Neural progenitor cell (in vitro differentiated cells): ENCODE measurements at places on chromosomes 6 and 20.

DNA sequence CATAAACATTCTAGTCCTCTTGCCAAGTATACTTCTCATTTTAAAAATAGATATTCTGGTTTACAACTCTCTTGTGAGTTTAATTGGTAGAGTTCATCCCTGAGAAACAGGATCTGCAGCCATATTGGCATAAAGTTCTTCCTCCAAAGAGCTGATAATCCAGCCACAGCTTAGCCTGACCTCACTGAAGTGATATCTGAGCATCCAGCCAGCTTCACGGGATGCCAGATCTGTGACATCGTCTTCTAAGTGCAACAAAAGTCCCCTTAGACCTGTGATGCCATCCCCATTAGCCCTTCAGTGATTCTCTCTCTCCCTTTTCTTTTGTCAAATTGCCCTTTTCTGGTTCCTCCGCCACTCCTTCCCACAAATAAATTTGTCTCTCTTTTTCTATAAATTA, 180.6 kb upstream of the STXBP5 start:
- DNase-seq: peak; percentile 6

- no peak for DNase-seq
Measured at GRCh38 chr6:51960419-51960818, 127.0 kb downstream of the PKHD1 start.

DNA sequence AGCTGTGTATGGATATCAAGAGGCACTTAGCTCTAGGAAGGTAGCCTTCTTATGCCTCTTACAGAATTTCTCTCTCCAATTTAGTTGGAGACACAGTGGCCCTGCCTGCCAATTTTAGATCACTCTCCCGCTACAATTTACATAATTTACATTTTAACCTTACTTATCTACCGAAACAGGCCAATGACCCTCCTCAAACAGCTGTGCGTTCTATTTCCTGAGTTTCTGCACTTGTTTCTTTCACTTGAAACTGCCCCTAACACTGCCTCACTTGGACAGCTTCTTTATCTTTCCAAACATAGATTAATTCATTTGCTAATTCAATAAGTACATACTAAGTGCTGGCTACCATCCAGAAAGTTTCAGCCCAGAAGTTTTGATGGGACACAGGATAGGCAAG, 52.9 kb upstream of the HDDC2 start:
- no peak for DNase-seq

- no peak for DNase-seq
Measured at GRCh38 chr6:142803032-142803431, 141.9 kb downstream of the HIVEP2 start.

GRCh38 chr6:168756009-168756634, 315.1 kb downstream of the SMOC2 start:
- peak; percentile 52 for DNase-seq

GRCh38 chr6:133047065-133047665, 194.0 kb upstream of the EYA4 start:
- no peak for DNase-seq

GRCh38 chr20:7199861-7200260, 432.4 kb downstream of the BMP2 start:
- no peak for DNase-seq

- no peak for DNase-seq
Measured at GRCh38 chr20:51427651-51428291, 114.7 kb downstream of the NFATC2 start.

DNA sequence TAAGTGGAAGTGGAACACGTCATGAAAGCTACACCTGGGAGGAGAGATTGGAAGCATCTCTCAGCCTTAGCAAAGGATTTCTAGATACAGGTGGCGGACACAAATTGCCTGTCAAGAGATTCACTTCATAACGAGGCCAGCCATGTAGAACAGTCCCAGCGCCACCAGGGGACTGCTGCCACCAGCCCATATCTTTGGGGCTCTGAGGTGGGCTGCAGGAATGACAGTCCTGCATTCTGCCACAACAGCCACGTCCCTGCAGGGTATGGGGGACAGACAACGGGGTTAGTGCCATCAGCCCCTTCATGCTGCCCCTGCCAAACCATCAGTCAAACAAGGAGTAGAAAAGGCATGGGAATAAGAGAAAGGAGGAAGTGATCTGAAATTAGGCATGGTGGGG, 81.2 kb upstream of the SASH1 start:
- no peak for DNase-seq

- DNase-seq: no peak
Measured at GRCh38 chr20:62539198-62540045, 63.6 kb upstream of the GATA5 start.

GRCh38 chr6:120384671-120385070, 949.6 kb downstream of the TBC1D32 start:
- DNase-seq: no peak

DNA sequence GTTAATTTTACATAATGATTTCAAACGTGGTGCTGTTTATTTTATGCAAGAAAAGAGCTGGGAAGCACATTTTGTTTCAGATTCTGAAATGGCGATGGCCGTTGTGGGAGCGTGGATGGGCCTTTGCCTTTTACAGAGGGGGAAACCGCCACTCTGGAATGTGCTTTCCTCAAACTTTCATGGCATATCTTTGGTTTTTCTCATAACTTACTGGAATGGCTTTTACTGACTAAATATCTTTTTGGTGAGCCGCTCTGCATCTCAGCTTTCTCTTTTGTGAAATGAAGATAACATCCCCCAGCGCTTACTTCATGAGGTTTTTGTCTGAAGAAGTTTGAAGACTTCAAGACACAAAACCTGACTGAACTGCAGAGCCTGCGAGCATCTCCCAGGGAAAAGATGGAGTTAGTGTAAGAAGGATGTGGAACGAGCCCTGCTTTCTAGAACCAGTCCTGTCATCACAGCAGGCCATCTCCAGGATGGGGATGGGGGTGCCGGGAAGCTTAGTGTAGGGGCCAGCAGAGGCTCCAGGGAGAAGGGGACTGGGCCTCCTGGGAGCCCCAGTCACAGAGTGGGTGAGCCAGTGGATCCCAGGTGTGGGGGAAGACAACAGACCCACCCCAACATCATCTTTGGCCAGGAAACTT, 61.8 kb upstream of the TIAM2 start:
- no peak for DNase-seq

DNA sequence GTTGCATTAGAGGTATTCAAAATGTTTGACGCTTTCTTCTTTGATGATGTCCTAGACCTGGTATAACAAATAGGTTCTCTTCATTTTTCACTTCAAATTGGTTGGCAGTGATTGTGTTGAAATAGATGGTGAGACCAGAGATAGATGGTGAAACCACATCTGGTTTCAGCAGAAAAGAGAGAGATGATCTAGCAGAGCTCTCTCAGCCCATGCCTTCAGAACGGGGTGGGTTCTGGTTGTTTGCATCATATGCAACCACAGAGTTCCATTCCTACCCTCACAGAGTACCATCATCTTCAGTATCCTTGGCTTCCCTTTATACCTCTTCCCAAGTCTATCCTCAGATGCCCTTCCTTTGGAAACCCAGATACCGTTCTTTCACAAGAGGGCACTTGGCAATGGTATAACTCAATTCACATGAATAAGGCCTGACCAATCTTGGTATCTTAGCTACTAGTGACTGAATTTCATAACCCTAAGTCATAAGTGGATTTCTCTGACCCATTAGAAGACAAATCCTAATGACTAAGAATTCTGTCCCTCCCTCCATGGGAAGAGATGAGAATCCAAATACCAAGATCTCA, 93.7 kb downstream of the UBE3D start:
- no peak for DNase-seq

GRCh38 chr6:52984247-52984646, 10.8 kb downstream of the GSTA4 start:
- DNase-seq: no peak

DNA sequence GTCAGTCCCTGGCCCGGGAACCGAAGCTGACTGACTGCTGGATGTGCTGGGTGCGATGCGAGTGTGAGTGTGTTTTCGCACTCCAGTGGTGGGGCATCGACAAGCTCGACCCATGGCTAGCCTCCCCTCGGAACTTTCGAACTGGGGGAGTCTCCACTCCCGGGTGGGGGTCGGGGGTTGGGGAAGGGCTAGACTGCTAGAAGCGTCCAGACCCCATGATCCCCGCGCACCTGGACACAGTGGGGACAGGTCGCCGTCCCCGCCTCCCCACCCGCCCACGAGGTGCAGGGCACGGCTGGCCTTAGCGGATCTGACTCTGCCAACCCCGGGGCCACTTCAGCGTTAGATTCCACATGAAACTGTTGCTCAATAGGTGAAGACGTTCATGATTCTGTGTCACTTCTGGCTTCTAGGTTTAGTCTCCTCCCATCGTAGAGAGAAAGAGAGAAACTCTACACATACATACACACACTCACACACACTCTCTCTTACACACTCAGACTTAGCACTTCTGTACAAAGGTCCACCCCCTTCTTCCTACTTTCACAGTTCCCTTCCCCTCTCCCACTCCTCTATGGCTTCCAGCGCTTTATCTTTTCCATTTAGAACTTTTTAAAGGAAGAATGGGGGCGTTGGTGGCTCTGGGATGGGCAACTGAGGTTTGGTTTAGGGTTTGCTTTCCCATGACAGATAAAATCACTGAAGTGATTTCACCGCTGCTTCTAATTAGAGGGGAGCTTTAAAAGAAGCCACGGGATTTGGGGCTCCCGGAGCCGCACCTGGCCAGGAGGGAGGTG, 5.1 kb upstream of the TFAP2A start:
- no peak for DNase-seq

DNA sequence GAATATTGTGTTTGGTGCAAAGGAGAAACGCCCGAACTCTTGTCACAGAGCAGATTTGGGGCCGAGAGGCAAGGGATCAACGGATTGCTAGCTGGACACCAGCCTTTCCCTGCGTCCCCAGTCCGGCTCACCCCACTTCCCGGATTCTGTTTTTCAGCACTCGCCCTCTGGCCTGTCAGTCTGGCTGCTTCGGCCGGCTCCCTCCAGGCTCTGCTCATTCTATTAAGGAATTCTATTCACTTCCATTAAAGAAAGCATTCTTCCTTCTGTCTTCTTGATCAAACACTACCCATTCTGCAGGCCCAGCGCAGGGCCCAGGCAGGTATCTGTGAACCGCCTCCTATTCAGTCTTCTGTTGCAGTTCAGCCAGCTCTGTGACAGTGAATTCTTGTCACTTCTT, 91.7 kb downstream of the RNF182 start:
- DNase-seq: peak; percentile 74

DNA sequence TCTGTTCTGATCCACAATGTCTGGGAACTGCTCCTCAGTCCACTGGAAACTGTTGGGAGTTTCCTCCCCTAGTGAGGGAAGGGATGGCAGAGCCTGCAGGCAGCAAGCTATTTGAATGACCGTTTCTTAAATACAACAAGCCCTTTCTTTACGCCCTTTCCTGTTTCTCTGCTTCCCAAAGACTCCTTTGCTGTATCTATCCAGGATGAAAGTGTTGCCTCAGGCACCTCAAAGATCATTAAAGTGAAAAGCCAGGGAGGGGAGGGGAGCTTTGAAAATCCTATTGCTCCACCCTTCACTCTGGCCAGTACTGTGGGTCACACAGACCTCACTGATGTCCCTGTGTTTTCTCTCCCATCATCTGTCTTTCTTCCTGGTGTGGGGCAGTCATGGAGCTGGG, 213.1 kb downstream of the RNF144B start:
- no peak for DNase-seq

- DNase-seq: no peak
Measured at GRCh38 chr6:17096652-17097051, 5.2 kb upstream of the STMND1 start.

GRCh38 chr20:57480444-57481160, 44.3 kb downstream of the CTCFL start:
- DNase-seq: no peak

DNA sequence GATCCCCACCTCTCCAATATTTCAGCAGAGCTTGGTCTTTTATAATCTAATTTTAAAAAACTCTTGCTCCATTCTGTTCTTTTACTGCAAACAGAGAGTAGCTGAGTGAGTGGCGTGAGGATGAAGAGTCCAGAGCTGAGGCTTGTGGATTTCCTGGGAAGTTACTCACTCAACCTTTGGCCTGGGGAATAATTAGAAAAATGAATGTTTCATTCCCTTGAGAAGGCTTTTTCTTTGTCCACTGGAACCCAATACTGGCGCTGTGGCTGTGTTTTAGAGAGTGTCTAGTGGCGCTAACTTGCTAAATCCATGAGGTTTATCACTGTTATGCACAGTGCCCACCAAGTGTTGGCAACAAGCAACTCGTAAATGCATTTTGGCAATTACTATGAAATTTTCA, 251.5 kb downstream of the HIVEP2 start:
- no peak for DNase-seq

GRCh38 chr6:30060606-30061091, 416 bp upstream of the POLR1H start:
- DNase-seq: peak; percentile 64

GRCh38 chr6:117396228-117396627, 29.5 kb downstream of the ROS1 start:
- no peak for DNase-seq

- DNase-seq: no peak
Measured at GRCh38 chr6:139944131-139944530, 569.7 kb upstream of the CITED2 start.

DNA sequence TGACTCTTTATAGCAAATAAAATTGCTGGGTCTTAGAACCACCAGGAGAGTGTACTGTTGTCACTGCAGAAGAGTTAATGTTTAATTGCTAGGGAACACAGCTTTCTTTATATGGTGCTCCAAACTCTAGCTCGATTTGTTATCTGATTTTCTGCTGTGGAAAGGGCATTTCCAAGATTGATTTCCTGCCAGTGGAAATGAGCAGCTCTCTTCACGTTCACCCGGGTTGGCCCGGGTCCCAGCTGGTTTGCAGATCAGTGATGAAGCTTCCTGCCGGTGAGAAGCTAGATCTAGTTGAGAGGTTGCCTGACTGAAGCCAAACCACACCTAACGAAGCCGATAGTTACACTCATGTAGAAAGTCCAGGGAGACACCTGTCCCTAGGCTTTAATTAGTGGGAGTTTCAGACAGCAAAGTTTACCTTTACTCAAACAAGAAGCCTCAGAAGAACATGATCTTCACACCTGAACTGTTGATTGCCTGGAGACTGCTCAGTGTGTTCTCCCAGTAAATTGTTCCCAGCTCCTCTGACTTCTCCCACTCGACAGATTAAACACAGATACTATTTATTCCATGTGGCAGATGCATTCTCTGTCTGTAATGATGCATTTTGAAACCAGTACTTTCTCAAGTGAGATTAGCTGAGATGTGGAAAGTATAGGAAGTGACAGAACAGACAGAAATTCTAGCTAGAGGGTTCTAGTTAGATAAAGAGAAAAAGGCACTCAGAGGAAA, 27.8 kb downstream of the PAQR8 start:
- no peak for DNase-seq

GRCh38 chr6:56749632-56750151, 107.0 kb upstream of the DST start:
- no peak for DNase-seq

- peak; percentile 85 for DNase-seq
Measured at GRCh38 chr20:62824476-62825332, 7.9 kb downstream of the COL9A3 start.

GRCh38 chr6:46170357-46171289, at the start of gene ENPP5:
TSS of gene ENPP5 (minus strand) at chr6:46170980. CDS start at chr6:46168262, 2,718 bp downstream.
- peak; percentile 93 for DNase-seq

DNA sequence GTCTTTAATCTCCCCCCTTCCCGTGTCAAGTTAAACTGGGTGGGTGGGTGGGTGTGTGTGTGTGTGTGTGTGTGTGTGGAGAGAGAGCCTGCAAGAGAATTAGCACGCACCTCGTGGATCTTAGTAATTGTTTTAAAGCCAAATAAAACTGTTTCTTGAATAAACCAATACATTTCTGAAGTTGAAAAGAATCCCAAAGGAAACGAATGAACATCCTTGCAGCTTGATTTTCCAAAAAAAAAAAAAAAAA, 381 bp upstream of the BICRAL start:
- DNase-seq: no peak

- peak; percentile 65 for DNase-seq
Measured at GRCh38 chr20:46074006-46074405, 15.8 kb downstream of the NCOA5 start.

GRCh38 chr6:150632785-150633485, 33.2 kb downstream of the PLEKHG1 start:
- no peak for DNase-seq
